ENCODE measurements at places on chromosomes 4 and X. TPM values are rescaled to one million over a fixed set of nuclear protein-coding genes. Genes with fewer than 3 reads are reported as not detected.

DNA sequence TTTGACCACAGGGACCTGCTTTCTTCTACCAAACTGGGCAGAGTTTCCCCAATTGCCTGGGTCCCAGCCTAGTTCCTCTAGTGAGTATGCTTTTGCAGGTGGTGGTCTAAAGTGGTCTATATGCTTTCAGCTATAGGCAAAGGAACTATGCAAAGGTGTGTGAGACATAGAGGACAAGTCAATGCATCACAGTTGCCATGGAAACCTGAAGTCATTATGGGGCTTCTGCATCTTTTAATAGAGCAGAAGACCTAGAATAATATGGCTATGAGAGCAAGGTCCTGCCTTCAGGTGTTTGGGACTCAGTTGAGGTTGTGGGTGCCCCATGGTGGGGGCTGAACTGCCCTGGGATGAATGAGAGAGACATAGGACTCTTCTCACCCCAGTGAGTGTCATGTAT is 92.1 kb upstream of the RAB40AL start:
- DNase-seq: no peak

DNA sequence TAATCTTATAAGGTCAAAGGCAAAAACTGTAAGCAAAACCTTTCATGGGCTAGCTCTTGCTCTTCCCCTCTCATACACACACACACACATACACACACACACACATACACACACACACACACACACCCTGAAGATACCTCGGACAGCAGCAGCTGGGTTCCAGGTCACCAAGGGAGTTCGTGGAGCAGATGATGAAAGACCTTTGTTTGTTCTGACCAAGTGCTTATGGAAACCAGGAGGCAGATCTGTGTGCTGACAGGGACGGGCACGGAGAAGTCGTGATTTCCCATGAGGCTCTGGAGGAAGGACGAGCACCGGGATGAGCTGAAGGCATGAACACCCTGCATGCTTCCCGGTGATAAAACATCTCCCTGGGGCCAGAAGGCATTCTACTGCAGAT is 35.4 kb upstream of the CRMP1 start:
- DNase-seq: no peak

GRCh38 chr4:85486425-85487086 is 11.6 kb downstream of the ARHGAP24 start:
- peak; percentile 30 for DNase-seq

UCP1 gene
- polyA plus RNA-seq: not detected

GRCh38 chrX:110569506-110569905 is 210.9 kb downstream of the RTL9 start:
- no peak for DNase-seq

SRPX gene
- polyA plus RNA-seq: 71.0 TPM

DNA sequence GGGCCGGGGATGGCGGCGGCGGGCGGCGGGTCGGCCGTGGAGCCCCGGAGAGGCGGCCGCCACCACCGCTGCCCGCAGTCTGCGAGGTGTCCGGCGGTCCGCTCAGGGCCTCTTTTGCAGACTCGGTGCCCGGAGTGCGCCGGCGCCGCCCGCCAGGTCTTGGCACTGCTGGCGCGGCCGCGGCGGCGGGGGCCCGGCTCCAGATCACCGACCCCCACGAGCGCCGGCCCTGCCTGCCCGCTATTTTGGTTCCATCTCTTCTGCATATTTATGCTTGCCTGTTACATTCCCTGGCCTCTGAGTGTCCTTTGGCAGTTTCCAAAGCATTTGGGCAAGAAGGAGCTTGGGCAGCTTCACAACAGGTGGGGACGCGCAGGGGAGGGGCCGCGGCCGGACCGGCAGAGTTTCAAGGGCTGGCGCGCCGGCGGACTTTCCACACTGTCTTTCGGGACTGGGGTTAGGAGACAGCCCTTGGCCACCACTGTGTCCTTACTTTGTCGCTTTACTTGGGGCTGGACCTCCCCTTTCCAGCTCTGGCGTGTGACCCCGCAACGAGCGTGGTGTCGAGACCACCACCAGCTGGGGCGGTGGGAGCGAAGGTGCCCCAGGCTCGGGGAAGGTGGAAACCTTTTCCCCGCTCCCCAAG is 668 bp upstream of the TAPT1 start:
- peak; percentile 72 for DNase-seq

DNA sequence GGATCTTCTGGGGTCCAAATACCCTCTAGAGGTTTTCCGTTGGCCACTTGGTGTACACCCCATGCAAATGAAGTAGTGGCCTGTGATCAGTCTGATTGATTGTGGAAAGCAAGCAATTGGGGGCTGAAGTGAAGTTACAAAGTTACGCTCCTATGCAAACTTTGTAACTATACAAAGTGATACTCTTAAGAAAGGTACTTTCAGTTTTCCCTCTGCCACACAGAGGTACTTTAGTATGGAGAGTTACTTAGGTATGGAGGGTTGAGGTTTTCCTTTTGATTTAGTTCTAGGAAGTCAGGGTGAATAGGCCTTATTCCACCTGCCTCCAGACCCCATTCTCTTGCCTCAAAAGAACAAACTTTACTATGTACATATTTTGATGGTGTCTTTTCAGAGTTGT is 28.7 kb downstream of the STAG2 start:
- DNase-seq: no peak

DNA sequence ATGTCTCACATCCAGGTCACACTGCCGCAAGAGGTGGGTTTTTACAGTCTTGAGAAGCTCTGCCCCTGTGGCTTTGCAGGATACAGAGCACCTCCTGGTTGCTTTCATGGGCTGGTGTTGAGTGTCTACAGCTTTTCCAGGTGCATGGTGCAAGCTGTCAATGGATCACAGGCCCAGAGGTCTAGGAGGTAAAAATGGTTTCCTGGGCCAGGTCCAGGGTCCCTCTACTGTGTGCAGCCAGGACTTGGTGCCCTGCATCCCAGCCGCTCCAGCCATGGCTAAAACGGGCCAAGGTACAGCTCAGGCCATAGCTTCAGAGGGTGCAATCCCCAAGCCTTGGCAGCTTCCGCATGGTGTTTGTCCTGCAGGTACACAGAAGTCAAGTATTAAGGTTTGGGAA is 434.1 kb upstream of the GALNT7 start:
- DNase-seq: no peak

DNA sequence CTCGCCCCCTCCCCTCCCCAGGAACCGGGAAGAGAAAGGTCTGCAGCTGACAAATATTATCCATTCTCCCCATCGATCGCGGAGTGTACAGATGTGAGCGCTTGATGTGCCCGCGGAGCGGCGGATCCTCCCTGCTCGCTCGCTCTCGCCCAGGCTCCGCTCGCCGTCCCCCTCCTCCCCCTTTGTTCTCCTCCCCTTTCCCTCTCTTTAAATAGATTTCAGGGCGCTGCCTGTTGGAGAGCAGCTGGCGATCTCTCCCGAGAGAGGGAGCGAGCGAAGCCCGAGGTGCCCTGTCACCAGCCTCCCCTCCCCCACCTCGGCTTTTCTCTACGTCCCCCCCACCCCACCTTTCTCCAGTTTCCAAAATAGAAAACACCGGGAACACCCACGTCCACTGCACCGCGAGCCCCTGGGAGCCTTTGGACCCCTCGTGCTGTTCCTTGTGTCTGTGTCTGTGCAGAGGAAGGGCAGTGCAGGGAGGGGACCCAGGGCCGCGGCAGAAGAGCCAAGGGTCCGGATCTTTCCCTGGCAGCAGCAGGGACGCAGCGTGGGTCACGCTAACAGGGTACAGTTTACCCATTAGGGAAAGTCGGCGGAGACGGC is 56.6 kb upstream of the BCOR start:
- DNase-seq: no peak

DNA sequence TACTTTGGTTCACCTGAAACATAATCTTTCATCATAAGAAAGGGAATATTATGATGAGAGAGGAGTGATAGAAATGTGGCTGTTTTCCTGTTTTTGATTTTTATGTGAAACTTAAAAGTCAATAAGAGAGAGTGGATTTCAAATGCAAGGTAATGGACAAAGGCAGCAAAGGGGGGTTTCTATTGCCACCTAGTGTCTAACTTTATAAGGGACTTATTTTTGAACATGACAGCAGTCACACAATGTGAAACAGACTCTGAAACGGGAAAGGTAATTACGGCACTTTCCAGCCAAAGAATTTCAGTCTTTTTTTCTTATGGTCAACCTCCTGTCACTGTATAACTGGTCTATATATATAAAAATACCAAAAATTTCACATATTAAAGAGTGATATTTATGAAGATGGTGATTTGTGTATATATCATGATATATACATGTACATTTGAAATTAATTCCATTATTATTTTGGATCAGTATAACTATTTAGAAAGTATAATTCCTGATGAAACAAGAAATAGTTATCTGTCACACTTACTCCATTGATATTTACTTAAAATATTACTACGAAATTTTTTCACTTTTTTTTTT is 127.1 kb downstream of the FBXO8 start:
- no peak for DNase-seq

DNA sequence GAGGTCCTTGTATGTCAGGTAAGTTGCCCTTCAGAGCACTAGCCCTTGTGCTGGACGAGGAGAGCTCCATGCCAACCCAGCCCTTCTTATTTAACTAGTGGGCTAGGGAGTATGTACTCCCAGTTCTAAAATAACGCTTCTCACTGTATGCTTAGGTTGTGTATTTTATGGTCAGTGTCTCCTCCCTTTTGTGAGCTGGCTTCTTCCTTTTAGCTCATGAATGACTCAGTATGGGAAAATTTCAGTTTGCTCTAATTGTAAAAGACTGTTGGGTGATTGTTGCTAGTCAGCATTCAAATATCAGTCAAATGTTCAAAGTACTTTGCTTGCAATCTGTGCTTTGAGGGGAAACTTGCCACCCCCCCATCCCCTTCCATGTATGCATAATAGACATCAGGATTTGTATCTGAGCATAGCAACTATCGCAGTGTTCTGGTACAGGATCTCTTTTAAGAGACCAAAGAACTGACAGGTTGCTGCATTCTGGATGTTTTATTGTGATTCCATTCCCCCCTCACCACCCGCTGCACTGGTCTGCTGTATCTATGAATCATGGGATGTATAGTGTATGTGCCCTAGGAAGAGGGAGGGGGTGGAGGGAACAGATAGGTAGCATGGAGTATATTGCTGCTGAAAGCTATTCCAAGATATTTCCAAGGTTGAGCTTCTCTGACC is 34.7 kb downstream of the DLG3 start:
- no peak for DNase-seq

DNA sequence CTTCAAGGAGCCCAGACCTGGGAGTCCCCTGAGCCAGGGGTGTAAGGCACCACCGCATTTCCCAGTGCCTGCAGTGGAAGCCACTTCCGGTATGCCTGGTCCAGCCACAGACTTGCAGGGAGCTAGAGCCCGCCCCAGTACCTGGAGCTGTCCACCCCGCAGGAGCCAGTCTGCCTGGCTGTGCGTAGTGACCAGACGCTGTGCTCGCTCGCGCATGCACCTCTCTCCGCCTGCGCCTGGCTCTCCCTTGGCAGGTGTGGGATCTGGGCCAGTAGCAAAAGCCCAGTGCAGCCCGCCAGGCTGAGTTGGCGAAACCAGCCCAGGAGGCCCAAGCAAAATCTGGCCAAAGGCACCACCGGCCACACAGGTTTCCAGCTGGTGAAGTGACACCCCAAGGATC is 973.7 kb upstream of the AGA start:
- no peak for DNase-seq

GRCh38 chrX:151287954-151288353 is 109.1 kb upstream of the VMA21 start:
- DNase-seq: no peak

GRCh38 chr4:81684352-81684751 is 212.6 kb upstream of the RASGEF1B start:
- no peak for DNase-seq

ANKRD50 gene
- polyA plus RNA-seq: 4.0 TPM

- no peak for DNase-seq
Observed at GRCh38 chrX:146208821-146209220, 391.2 kb downstream of the SLITRK2 start.

DNA sequence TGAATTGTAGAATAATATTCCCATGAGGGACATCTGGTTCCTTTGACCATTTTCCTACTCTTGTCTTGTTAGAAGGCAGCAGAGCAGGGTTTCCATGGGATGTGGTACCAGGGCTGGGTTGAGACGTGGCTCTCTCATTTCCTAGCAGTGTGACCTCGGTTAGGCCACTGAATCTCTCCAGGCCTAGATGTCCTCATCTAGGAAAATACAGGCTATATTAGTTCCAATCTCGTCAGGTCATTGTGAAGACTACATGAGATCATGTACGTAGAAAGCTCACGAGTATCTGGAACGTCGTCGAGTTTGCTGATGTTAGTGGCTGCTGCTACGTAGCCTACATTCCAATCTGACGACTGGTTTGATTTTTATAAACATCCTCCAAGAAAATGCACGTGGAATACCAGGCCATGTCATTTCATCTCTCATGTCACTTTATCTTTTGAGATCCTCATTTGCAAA is 278.2 kb upstream of the GATB start:
- DNase-seq: no peak

- DNase-seq: no peak
Observed at GRCh38 chr4:85244638-85245037, 230.3 kb upstream of the ARHGAP24 start.

- DNase-seq: peak; percentile 14
Observed at GRCh38 chr4:178470996-178471784, 1029.0 kb upstream of the AGA start.

SOWAHB gene
- 1.9 TPM for polyA plus RNA-seq

- peak; percentile 53 for DNase-seq
Observed at GRCh38 chr4:164949448-164950143, 27.9 kb downstream of the TRIM61 start.

DNAAF6 gene
- 2.7 TPM for polyA plus RNA-seq

- peak; percentile 31 for DNase-seq
Observed at GRCh38 chr4:126182786-126183185, 868.0 kb downstream of the FAT4 start.

DUSP9 gene
- 0.10 TPM for polyA plus RNA-seq

DNA sequence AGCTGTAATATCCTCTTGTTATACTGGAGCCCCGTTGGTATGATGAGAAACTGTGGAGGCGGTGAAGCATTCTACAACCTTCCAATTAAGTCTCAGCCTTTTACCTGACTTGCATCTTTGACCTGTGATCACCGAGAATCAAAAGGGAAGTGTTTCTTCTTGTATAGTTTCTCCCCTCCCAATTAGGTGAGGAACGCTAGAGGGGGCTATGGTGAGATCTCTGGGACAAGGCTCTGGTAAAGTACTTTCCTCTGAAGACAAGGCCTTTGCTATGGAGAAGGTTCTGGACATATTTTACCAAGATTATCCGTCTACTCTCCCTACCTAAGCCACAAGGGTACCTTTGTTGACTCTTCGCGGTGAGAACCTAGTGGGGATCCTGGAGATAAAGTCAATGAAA is 111.3 kb downstream of the CBLL2 start:
- DNase-seq: no peak

DNA sequence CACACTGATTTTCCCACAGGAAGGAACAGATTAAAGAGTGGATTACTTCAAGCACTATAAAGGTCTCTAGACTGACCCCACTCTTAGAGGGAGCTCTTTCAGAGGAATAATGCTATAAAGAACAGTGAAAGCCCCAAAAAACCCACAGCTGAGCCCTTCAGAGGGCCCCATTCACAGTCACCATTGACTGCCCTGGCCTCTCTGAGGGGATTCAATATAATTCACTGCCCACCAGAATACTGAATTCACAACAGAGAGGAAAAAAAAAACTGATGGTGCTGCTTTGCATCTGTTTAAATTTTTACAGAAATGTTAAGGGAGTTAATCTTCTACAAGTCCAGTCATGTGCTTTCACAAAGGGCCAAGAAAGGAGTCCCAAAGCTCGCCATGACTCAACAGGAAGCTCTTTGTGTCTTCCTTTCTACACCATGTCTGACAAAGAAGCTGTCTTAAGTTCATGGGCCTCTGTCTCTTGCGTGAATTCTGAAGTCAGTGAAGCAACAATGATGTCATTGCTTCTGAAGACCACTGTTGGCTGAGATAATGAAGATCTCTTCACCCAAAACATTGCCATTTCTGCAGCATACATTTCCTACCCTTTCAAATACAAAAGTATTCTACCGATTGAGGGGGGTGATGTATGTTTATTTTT is 174.9 kb downstream of the ADAMTS3 start:
- no peak for DNase-seq
